ENCODE measurements at places on chromosomes 5 and 9.

DNA sequence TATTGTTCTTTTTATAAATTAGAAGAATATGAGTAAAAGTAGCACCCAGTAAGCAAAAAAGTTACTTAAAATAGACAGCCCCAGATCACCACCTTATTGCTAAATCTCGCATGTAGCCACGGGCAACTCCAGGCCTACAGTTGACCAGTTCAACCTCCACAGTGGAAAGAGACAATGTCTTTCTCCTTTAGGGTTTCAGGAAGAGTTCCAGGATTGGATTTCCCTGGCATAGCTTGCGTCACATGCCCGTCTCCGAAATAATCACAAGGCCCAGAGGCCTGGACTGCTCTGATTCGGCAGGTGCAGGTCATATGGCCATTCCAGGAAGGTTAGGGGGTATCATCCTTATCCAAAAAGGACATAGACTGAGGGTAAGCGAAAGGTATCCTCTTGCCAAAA lies 9.9 kb upstream of the PFDN1 start:
- DNase-seq: no peak

GRCh38 chr5:1153428-1153827 lies 41.6 kb upstream of the SLC12A7 start:
- DNase-seq: peak; percentile 43

GRCh38 chr9:127035423-127035822 lies 87.0 kb downstream of the ANGPTL2 start:
- DNase-seq: no peak

DNA sequence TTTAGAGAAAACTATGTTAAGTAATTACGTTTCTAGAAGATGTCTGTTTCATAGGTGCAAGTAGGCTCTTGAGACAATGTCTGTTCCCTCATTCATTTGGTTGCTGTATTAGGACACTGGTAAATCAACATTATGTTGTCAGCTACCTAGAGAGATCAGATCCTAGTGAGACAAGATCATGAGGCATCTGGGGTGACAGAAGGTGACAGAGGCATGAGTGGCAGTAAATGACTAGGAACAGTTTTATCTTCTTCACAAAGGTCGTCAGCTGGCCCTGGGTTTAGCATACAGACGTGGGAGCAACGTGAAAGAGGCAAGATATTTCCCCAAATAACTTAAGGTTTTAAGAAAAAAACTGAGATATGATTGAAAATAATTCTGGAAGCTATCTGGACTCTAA lies 1926.3 kb upstream of the WWC1 start:
- no peak for DNase-seq

GRCh38 chr5:96245140-96246091 lies 187.6 kb downstream of the PCSK1 start:
- DNase-seq: no peak

DNA sequence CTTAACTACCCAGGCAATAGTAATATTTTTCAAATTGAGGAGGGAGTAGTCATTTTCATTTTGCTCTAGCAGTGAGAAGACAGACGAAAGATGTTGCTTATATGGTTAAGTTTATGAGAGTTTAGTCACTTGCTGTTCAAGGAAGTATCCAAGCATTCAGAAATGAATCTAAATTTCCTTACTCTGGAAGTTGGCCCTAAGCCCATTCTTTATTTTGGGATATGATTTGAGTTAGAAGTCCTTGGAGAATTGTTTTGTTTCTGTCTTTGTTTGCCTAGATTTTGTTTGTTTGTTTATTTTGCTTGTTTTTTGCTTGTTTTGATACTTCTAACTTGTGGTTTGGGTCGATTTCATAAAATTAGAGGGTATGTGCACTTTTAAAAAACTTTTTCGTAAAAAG lies 146.4 kb upstream of the FGF10 start:
- no peak for DNase-seq

DNA sequence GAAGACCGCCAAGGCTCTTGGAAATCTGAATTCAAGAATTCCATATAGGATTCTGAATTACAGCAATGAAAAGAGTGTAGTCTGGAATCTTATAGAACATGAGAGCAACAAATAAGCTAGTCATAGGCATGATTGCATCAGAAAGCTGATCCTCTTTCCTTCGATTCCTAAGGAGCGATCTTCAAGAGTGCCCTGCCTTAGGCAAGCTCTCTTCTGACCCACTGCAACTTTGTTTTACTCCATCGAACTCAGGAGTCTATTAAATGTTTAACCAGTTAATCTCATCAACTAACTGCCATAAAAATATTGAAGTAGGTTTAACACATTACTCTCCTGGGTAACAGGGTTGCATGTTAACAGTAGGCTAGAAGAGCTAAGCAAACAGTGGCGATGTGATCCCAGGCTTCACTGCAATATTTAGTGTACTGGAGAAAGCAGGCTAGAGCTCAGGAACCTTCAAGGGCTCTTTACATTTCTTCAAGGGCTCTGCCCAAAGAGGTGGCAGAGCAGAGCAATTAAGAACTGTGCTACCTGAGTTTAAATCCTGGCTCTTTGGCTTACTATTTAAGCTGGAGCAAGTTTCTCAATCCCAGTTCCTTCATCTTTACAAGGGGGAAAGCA lies 146.3 kb downstream of the RORB start:
- DNase-seq: no peak

- no peak for DNase-seq
Measured at GRCh38 chr5:120098426-120098825, 365.7 kb upstream of the PRR16 start.

DNA sequence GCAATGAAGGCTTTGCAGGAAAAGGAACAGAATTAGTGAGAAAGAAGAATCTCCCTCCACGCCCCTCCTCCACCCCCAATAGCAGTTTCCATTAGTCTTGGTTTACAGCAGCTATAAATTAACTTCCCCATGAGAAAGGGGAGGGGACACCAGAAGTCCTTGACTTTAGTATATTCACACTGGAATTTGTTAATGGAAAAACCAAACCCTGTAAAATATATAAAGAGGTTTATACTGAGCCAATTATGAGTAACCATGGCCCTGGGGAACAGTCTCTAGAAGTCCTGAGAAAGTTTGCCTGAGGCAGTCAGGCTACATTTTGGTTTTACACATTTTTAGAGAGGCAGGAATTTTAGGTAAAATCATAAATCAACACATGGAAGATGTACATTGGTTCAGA lies 88.5 kb downstream of the ALDH1A1 start:
- no peak for DNase-seq

- no peak for DNase-seq
Measured at GRCh38 chr5:82886911-82887310, 190.3 kb downstream of the TMEM167A start.

- DNase-seq: no peak
Measured at GRCh38 chr5:61559722-61560121, 227.7 kb downstream of the ZSWIM6 start.

DNA sequence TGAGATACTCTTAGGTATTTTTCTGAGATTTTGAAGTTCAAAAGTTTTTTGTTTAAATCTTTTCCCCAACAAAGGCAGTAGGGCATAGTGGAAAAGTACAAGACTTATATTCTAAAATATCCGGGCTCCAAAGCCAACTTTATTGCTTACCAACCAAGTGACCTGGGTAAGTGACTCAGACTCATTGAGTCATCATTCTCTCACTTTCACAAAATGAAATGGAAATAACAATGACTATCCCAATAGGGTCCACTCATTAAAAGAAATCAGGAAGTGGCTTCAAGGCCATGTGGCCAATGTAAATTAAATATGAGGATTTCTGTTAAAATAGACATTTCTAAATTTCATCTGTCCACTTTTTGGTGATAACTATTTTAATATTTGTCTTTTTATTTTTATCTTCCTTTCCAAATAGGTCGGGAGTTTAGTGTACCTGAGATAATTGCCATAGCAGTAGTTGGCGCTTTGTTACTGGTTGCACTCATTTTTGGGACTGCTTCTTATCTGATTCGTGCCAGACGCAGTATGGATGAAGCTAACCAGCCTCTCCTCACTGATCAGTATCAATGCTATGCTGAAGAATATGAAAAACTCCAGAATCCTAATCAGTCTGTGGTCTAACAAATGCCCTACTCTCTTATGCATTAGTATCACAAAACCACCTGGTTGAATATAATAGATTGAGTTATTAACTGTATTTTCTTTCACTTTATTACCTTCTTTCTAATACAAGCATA lies 15.5 kb downstream of the TYRP1 start:
- DNase-seq: no peak

DNA sequence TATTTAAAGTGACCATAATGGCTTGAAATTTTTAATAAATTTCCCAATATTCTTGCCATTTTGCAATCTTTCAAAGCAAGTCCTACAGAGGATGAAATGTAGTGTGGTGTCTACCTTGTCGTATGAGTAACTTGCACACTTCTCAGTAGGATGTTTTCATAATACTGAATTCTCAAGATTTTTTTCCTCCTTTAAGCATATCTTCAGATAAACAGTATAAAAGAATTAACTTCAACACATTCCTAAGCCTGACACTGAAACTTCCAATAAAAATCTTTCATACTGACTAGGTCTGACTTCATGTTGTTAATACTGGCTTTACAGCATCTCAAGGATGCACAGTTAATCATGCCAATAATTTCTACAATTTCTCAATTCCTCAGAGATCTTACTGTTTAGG lies 62.0 kb downstream of the DROSHA start:
- no peak for DNase-seq

DNA sequence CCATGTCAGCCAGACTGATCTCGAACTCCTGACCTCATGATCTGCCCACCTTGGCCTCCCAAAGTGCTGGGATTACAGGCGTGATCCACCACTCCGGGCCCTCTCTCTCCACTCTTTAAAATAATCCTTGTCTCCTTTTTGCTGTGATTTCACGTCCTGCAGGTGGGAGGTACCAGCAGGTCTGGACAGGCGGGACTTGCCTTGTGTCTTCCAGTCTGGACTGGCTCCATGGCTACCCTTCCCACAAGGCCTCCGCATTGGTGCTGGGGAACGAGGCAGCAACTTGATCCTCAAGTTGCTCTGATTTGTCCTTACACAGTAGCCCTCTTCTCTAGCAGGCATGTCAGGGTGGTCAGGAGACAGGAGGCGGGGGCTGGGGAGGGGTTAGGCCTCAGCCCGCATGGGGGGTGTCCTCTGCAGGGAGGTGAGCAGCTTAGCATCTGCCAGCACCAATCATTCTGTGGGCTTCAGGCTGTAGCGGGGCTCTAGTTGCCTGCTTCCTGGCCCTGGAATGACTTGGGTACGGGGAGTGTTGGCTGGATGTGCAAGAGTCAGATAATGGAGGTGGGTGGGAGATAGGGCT lies 54.3 kb downstream of the TENT4A start:
- no peak for DNase-seq

GRCh38 chr5:126031989-126032716 lies 391.1 kb upstream of the GRAMD2B start:
- no peak for DNase-seq

DNA sequence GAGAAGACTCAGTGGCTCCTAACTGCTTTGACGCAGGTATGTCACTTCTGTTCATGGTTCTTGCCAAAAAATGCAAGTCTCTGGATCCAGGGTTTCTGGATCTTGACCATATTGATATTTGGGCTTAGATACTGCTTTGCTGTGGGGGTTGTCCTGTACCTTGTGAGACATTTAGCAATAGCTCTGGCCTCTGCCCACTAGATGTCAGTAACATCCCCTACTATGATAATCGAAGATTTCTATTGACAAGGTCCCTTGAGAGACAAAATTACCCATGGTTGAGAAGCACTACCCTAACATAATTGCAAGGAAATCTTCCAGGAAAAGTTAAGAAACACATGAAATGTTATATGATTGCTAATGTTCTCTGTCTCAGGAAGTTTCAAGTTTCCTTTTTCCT lies 285.4 kb downstream of the TMEM232 start:
- DNase-seq: no peak

- no peak for DNase-seq
Measured at GRCh38 chr9:32218100-32218767, 166.2 kb upstream of the ACO1 start.

GRCh38 chr9:14906644-14907359 lies 3.4 kb downstream of the FREM1 start:
- no peak for DNase-seq

- no peak for DNase-seq
Measured at GRCh38 chr5:127839072-127839471, 135.9 kb downstream of the CCDC192 start.

- no peak for DNase-seq
Measured at GRCh38 chr5:77492653-77493000, 511 bp upstream of the WDR41 start.

GRCh38 chr5:158700231-158701006 lies 399.3 kb downstream of the EBF1 start:
- DNase-seq: no peak

DNA sequence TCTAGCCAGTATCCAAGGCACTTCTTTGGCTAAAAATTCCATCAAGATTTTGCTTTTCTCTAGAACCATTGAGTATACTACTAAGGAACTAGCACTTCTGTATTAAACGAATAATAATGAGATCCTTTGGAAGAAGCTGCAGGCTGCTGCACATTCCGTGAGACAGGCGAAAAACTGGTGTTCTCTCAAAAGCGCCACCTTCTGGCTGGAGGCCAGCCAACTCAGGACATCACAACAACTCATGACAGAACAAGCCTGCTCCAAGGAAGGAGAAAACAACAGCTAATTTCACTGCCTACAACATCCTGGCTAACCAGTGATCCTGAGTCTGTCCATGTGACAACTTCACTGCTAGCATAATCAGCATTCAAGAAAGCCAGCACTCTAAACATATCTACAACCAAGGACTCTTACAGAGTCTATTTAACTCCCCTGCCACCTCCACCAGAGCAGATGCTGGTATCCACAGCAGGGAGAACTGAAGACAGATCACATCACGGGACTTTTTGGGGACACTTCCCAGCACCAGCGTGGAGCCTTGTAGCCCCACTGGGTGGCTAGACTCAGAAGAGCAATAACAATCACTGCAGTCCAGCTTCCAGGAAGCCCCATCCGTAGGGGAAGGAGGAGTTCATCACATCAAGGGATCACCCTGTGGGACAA lies 150.5 kb downstream of the YTHDC2 start:
- no peak for DNase-seq

GRCh38 chr9:28930766-28931165 lies 1357.5 kb upstream of the C9orf72 start:
- no peak for DNase-seq

GRCh38 chr5:140611020-140611521 lies 21.9 kb downstream of the CD14 start:
- no peak for DNase-seq

DNA sequence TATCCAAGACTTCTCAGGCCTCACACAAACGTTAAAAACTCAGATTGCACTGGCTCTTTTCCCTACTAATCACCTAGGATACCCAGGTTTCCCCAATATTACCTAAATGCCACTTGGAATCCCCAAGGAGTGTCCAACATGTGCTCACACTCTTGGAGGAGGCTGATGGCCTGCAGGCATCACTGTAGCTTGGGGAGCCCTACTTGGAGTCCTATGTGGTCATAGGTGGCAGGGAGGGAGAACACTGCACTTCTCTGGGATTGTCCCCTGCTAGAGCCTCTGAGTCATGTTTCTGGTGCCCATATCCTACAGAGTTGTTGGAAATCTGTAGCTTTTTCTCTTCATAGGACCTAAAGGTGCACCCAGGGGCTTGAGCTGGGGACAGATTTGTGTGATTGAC lies 433.7 kb downstream of the ARHGEF28 start:
- no peak for DNase-seq

Data from naive B cell (primary cell).